ENCODE measurements at places on chromosomes 4 and X.

DNA sequence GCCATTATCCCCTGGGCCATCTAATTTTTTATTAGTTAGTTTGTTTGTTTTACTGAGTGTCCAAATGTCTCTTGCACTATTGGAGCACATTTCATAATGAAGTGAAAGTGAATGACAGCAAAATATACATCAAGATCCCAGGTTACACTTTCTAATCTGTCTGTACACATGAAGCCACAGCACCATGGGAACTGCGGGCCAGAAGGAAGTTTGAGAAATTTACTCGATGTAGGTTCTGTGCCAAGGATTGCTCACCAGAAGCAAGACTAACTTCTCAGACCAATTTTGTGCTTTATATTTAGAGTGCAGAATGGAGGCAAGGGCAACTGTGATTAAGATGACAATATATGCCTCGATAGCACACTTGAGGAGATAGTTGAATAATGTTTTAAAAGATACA lies 258.0 kb downstream of the COL25A1 start:
- H3K27me3 ChIP-seq, result no peaks in the 10 kb centered on the region
- peaks cover 34% of the 10 kb centered on the region for H3K4me1 ChIP-seq
- no peak for DNase-seq
- no peaks in the 10 kb centered on the region for H3K36me3 ChIP-seq
- no peak overlapping the region for H3K4me3 ChIP-seq

GRCh38 chrX:119753639-119754257 lies 4.6 kb upstream of the SOWAHD start:
- DNase-seq, result peak; percentile 27
- H3K36me3 ChIP-seq, result no peaks in the 10 kb centered on the region
- no peak overlapping the region for H3K4me3 ChIP-seq
- H3K4me1 ChIP-seq, result no peaks in the 10 kb centered on the region
- no peak overlapping the region for H3K27ac ChIP-seq
- no peaks in the 10 kb centered on the region for H3K27me3 ChIP-seq

DNA sequence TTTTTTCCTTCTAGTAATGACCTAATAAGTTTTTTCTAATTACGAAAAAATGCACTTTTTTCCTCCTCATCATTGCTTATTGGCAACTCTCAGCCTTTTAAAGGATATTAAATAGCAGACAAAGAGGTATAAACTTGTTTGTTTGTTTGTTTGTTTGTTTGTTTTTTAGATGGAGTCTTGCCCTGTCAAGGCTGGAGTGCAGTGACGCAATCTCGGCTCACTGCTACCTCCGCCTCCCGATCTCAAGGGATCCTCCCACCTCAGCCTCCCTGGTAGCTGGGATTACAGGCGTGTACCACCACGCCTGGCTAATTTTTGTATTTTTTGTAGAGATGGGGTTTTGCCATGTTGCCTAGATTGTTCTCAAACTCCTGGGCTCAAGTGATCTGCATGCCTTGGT lies 6.0 kb downstream of the RBM47 start:
- peaks cover 5% of the 10 kb centered on the region for H3K36me3 ChIP-seq
- no peak overlapping the region for H3K27ac ChIP-seq
- no peaks in the 10 kb centered on the region for H3K27me3 ChIP-seq

DNA sequence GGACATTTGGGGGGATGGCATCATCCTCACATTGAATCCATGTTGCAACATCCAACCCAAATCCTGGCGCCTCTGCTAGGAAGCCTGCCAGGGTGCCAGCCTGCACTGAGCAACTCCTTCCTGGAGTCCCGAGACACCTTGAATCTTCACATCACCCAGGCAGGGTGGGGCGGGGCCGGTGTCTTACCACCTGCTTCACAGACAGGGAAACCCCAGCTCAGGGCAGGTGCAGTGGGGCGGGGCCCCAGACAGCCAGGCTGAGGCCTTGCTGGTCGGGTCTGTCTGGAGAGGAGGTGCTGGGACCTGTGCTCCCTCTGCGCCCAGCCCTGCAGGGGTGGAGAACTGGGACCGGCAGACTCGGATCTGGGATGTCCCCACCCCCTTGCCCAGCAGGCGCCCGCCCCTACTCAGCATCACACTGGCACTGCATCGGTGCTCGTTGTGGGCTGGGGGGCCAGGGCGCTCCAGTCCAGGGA lies 31.5 kb upstream of the HTRA3 start:
- no peaks in the 10 kb centered on the region for H3K4me1 ChIP-seq
- no peak for DNase-seq
- H3K4me3 ChIP-seq, result no peak overlapping the region
- H3K27ac ChIP-seq, result no peak overlapping the region

GRCh38 chr4:88949605-88950004 lies 107.4 kb downstream of the FAM13A start:
- H3K36me3 ChIP-seq, result no peaks in the 10 kb centered on the region
- H3K4me1 ChIP-seq, result no peaks in the 10 kb centered on the region
